ENCODE measurements at places on chromosomes 2 and 18.

DNA sequence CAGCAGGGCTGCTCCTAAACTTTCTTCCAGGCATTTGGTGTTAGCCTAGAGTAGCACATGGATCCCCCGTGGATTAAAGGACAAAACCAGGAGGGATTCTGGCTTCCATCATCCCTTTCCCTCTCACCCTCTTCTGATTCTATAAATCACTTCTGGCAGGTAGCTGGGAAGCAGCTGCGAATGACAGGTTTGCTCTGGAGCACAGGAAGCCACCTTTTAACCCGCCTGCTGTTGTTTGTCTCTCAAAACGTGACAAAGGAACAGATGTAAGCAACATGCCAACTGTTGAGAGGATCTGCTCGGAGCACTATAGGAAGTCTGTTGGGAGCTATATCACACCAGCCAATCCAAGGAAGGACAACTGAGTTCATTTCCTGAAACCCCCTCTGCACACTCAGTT, 101.9 kb downstream of the ACTR2 start:
- DNase-seq = no peak

DNA sequence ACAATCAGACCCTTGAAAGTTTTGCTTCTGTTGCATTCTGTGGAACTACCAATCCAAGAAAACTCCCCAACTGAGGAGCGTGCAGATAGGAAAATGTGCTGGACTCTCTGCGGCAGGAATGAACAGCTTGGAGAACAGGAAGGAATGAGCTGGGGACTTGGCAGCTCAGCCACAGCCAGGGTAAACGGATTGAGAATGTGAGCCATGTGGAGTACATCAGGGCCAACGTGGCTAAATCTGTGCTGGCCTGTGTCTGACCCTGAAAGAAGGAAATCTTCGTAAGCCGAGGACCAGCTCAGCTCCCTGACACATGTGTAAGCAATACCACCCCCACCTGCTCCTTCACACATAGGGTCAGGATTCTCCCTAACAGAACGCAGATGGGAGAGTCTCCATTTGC, 1023.7 kb downstream of the BCL11A start:
- DNase-seq = no peak

DNA sequence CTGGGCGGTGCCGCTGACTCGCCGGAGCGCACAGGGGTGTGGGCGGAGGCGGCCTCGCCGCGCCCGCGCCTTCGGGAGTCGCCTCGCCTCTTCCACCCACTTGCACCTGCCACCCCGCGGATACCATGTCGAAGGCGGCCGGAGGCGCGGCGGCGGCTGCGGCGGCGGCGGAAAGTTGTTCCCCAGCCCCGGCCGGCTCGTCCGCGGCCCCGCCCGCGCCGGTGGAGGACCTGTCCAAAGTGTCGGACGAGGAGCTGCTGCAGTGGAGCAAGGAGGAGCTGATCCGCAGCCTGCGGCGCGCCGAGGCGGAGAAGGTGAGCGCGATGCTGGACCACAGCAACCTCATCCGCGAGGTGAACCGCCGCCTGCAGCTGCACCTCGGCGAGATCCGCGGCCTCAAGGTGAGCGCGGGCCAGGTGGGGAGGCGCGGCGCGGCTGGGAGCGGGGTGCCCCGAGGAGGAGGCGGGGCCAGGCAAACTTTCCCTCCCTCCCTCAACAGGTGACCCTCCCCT, 766 bp downstream of the CCDC85A start:
- no peak for DNase-seq

- DNase-seq = no peak
Observed at GRCh38 chr2:96591494-96591893, 46.6 kb downstream of the KANSL3 start.

DNA sequence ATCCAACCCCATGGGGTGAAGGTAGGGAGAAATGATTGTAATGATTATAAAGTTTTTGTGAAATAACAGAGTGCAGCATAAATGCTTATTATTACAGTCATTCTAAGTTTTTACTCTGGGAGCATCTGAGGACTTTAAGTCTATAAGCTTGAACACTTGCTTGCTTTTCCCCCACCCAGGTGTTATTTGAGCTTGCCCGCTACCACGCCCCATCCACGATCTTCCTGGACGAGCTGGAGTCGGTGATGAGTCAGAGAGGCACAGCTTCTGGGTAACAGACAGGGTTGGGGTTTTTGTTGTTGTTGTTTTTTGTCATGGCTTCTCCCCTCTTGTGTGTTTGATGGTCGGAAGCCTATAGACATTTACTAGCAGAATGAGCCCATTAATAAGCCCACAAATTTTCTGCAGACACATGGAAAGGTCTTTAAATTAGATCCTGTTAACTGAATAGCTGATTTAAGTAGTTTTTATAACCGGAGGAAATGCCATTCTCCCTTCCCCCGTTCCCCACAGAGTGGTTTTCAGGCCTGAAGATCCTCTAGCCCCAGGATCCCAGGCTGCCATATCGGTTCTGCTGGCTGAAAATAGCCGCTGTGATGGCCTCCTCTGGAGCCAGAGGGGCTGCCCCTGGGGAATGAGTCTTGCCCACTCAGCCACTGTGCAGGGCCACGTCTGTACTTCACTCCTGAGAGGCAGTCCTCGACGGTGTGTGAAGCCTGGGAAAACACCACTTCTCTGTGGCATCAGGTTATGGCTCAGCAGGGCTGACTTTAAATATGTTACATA, 39.9 kb upstream of the ELOA2 start:
- DNase-seq = no peak

DNA sequence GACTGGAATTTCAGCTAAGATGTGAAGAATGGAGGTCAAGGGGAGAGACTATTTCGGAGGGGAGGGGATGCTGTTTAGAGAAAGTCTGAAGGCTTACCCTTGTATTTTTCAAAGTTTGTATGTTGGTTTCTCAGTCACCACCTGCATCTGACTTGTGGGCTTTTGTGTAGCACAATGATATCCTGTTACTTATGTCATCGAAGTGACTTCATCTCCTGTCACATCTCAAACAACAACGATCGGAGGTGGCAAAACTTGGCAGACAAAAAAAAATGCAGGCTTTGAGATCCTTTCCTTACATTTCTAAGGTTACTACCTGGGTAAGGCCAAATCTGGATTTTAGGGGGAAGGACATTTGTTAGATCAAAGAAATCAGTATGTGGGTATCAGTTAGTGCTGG, 11.7 kb upstream of the CXCR4 start:
- DNase-seq = no peak

- DNase-seq = no peak
Observed at GRCh38 chr2:17879137-17879912, 858 bp downstream of the KCNS3 start.

GRCh38 chr2:117330641-117331040, 483.9 kb upstream of the DDX18 start:
- no peak for DNase-seq

- DNase-seq = no peak
Observed at GRCh38 chr2:66702301-66702700, 267.4 kb downstream of the MEIS1 start.
